Activated CD4-positive, alpha-beta memory T cell treated with anti-CD3 and anti-CD28 coated beads for 36 hours (primary cell): ENCODE measurements at places on chromosomes 2 and 18. TPM values are rescaled to one million over a fixed set of nuclear protein-coding genes. Genes with fewer than 3 reads are reported as not detected.

DNA sequence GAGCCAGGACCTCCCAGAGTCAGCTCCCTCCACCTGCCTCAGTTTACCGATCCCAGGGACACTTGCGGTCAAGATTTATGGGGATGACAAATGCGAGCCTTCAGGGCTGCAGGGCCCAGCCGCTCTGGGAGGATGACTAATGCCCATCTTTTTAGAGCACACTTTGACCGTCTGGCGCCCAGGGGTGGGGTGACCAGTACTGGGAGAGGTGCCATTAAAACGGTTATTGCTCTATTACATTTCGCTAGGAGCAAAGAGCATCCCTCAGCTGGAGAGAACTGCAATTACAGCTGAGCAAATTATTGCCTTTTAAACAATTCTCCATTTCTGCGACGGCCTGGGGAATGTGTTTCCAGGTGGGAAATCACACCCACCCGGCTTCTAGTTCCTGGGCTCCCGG lies 42.6 kb upstream of the HPCAL1 start:
- no peak overlapping the region for H3K4me3 ChIP-seq
- no peak overlapping the region for H3K27ac ChIP-seq
- H3K27me3 ChIP-seq = no peaks in the 10 kb centered on the region
- DNase-seq = no peak
- no peaks in the 10 kb centered on the region for H3K36me3 ChIP-seq

GRCh38 chr2:60070736-60071489 lies 482.5 kb downstream of the BCL11A start:
- no peaks in the 10 kb centered on the region for H3K36me3 ChIP-seq
- no peaks in the 10 kb centered on the region for H3K27me3 ChIP-seq

- DNase-seq = no peak
- H3K27ac ChIP-seq = no peak overlapping the region
- no peak overlapping the region for H3K4me3 ChIP-seq
- no peaks in the 10 kb centered on the region for H3K27me3 ChIP-seq
- peaks cover 20% of the 10 kb centered on the region for H3K4me1 ChIP-seq
- H3K36me3 ChIP-seq = peaks cover 35% of the 10 kb centered on the region
Measured at GRCh38 chr18:76860411-76860810, 38.1 kb downstream of the ZNF236 start.

GRCh38 chr18:23721696-23722480 lies 32.6 kb downstream of the LAMA3 start:
- peaks cover 3% of the 10 kb centered on the region for H3K4me1 ChIP-seq
- H3K27me3 ChIP-seq = peaks cover 2% of the 10 kb centered on the region
- H3K27ac ChIP-seq = no peak overlapping the region
- no peaks in the 10 kb centered on the region for H3K36me3 ChIP-seq

- H3K27ac ChIP-seq = no peak overlapping the region
- DNase-seq = no peak
- peaks cover 26% of the 10 kb centered on the region for H3K4me1 ChIP-seq
- H3K27me3 ChIP-seq = no peaks in the 10 kb centered on the region
- peaks cover 7% of the 10 kb centered on the region for H3K36me3 ChIP-seq
- H3K4me3 ChIP-seq = no peak overlapping the region
Measured at GRCh38 chr18:21056545-21056944, 55.1 kb downstream of the ROCK1 start.

Gene FAM124B
- 0.40 TPM for total RNA-seq

Gene LHCGR
- not detected for total RNA-seq

Gene NPC1
- total RNA-seq = 39.9 TPM

Gene KYNU
- not detected for total RNA-seq
